GM04504 (cell line): ENCODE measurements at places on chromosomes 5 and 9.

DNA sequence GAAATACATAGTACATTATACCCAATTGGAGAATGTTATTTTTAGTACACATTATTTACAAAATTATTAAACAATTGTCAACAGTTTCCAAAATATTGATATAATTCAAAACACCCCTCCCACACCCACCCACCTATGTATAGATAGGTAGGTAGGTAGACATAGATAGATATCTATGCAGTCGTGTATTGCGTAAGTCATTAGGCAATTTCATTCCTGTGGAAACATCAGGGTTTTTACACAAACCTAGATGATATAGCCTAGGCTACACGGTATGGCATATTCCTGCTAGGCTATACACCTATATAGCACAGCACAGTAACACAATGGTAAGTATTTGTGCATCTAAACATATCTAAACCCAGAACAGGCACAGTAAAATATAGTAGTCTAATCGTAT is 377.3 kb downstream of the ANXA1 start:
- DNase-seq = no peak

GRCh38 chr9:34570809-34571480 is 18.6 kb downstream of the CNTFR start:
- DNase-seq = no peak

DNA sequence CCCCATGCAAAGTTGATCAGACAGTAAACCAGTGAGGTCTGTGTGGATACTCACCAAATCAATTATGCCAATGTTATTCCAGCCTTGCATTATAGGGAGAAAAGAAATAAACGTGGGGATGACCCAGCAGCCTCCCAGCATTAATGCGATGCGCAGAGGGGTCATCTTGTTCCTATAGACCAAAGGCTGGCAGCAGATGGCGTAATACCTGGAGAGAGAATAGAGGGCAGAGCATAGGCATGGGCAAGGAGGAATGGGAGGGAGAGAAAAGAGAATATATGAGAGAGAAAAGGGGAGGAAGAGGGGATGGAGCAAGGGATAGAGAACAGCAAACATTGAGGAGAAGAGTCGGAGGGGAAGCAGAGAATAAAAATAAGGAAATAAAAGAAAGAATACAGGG is 131.2 kb downstream of the HTR4 start:
- no peak for DNase-seq

DNA sequence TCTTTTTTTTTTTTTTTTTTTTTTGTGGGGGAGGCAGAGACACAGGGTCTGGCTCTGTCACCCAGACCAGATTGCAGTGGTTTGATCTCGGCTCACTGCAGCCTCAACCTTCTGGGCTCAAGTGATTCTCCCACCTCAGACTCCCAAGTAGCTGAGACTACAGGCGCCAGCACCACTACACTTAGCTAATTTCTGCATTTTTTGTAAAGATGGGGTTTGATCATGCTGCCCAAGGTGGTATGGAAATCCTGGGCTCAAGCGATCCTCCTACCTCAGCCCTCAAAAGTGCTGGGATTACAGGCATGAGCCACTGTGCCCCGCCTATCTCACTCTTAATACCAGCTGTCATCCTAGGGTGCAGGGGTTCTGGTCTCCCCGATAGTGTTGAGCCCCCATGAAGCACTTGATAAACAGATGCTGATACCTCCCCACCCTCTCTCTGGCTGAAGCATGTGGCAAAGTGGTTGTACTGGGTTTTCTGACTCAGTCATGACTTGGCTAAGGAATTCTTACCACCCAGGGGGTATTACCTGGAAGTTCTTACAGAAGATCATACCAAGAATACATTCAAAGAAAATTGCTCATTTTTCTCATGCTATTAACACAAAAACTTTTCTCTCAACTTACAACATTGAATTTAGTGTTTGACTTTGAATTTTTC is 110.2 kb upstream of the DAPK1 start:
- DNase-seq = no peak

- no peak for DNase-seq
Observed at GRCh38 chr5:96391921-96392320, 41.1 kb downstream of the PCSK1 start.

GRCh38 chr5:6085341-6085860 is 292.9 kb downstream of the MED10 start:
- no peak for DNase-seq

DNA sequence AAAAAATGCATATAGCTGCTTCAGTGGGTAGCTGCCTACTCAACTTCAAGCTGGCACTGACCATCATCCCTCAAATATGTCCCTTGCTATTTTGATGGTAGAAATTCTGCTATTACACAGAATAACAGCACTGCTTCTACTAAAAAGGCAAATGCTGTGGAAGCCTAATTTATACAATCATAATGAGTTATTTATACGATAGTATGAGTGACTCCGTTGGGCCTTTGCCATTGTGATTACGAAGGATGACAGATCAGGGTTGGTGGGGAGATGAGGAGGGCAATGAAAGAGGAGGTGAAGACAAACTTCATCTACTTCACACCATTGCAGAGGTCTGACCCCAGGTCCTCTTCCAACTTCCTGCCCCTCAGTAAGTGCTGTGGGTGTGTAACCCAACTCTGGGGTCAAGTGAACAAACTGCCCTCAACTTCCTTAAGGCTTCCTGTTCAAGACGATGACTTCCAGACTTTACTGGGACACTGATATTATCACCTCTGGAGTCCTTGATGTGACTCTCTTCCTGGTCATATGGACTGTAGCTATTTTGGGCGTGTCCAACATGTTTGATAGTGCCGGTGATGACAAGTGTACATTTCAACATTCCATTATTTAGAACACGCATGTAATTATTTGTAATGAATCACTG is 74.1 kb upstream of the RPS23 start:
- DNase-seq = no peak

DNA sequence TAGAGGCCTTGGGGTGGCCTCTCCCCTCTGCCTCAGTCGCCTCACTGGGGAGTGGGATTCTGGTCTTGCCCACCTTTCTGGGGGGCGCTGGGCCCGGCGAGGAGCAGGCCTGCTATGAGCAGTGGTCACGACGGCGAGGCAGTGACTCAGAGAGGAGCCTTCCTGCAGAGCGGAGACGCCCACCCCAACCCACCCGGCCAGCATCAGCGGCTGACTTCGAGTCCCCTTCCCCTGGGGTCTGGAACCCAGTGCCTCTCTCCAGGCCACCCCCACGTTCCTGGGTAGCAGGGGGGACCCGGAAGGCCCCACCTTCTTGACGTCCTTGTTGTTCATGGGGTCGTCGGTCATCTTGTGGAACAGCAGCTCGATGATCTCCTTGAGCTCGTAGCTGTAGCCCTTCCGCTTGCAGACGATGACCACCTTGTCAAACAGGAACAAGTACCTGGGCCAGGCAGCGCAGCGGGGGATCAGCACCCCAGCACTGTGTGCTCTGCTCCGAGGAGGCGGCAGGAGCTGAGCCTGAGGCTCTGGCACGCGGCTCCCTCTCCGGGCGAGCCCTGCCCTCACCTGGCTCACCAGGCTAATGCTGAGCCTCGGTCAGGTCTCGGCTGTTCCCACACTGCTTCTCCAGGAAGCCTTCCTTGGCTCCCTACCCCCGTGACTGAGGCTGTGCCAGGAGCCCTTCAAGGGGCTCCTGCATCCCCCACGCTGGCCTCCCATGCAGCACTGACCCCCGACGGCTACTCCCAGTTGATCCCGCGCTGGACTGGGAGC is 50.1 kb upstream of the SARDH start:
- DNase-seq = no peak

- no peak for DNase-seq
Observed at GRCh38 chr5:4373051-4373820, 766.9 kb upstream of the ADAMTS16 start.

DNA sequence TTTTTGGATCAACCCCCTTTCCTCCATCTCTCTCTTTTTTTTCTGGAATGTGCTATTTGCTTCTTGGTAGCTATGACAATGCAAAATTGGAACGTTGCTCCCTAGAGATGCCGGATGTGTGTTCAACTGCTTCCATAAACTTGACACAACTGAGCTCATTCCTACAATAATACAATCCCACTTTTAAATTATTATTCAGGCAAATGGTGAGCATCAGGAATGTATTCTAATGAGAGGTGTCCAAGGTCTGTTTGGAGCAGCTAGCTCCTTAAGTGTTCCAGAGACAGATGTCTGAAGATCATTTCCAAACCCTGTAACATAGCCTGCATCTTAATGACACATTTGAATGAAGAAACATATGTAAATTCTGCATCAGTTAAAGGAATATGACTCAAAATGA is 518.4 kb downstream of the TAF11L14 start:
- DNase-seq = no peak

DNA sequence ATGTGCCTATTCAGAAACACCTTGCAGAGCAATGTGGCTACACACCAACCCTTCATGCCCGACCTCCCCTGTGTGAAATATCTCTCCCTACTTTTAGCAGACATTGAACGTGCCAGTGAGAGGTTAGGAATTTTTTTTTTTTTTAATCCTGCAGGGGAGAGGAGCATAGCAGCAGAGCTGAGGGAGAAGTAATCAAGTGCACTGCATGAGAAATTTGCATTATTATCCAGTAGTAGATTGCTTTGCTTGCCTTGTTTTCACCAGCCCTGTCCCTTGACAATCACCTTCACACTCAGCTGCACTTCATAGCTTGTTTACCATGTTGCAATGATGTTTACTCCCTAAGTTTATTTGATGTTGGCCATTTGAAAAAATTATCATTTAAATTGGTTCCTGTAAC is 489.6 kb upstream of the ZNF608 start:
- DNase-seq = no peak

DNA sequence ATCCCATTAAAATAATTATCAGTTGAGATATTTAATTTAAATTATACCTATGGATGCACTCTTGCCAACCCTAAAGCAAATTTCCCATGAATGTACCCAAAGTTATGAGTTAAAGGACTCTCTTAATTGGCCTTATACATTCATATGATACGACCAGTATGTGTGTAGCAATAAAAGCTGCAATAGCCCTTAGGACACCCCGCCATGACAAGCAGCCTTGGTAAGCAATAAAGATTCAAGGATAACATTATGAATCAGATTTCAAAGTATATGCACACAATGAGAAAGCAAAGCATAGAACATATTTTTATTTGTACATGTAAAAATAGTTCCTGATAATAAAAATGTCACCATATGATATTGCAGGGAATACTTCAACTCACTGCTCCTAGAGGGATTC is 1699.3 kb upstream of the CDH9 start:
- DNase-seq = no peak
